ENCODE measurements at places on chromosomes 5 and 9.

DNA sequence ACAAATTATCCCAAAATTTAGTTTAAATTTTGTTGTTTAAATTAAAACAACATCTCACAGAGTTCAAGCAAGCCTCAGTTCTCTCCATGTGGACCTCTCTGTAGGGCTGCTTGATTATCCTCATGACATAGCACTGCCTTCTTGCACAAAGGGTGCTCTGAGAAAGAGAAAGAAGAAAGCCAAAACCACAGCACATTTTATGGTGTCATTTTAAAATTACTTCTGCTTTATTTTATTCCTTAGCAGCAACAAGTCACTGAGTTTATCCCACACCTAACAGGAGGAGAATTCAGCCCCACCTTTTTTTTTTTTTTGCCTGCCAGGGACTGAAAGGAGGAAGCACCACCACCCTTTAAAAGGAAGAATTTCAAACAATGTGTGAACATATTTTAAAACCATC lies 12.8 kb upstream of the KCNV2 start:
- no peak for DNase-seq

- DNase-seq = no peak
Observed at GRCh38 chr9:111615928-111616327, 15.2 kb upstream of the DNAJC25 start.

GRCh38 chr5:115720888-115721287 lies 95.1 kb upstream of the TMED7 start:
- DNase-seq = no peak

DNA sequence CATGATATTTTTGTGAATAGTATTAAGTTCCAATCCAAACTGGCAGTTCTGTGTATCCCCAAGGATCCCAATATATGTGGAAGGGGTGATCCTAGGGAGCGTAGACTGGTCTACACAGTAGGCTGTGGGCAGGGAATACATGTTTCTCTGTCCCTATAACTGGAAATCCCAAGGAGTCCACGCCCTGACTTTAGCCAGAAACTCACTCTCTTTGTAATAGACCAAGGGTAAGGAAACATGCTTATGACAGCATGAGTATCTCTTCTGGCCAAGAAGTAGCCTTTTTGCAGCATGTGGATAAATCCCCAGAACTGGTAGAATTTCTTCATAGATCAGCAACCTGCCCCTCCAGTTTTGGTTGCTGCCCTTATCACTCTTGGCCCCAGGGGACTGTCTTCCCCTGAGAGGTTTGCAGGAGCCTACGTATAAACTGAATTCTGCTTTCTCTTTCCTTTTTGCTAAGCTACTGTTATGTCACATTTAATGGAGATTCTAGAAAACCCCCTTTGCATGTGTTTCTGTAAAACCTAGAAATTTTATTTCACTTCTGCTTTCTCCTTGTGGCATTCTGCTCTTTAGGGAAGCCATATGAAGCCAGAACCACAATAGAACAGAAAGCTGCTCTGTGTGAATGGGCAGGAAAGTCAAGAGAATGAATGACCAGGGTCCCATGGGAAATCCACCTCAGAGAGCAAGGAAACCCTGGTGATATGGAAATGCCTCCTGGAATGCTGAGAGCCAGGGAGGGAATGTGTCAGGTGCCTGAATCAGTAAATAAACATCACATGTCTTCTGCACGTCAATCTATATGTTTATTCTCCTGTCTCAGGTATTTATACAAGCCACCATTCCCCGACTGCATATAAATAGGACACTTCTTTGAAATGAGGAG lies 3.5 kb downstream of the IFNA2 start:
- DNase-seq = no peak

DNA sequence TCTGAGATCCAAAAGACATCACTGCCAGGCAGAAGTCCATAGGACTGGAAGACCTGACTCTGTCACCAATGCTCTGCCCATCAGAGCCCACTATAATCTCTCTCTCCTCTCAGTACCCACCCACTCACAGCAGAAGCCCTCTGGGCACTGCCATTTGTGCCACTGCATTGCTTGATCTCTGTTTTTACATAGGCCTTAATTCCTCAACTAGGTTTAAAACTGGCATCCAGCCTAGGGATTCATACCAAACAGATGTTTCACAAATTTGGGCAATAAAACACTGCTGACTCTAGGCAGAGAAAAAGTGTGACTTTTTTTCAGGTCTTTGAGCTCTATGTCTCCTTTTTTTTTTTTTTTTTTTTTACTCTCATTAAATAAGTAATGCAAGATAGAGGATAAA lies 91.1 kb upstream of the RANBP3L start:
- no peak for DNase-seq

DNA sequence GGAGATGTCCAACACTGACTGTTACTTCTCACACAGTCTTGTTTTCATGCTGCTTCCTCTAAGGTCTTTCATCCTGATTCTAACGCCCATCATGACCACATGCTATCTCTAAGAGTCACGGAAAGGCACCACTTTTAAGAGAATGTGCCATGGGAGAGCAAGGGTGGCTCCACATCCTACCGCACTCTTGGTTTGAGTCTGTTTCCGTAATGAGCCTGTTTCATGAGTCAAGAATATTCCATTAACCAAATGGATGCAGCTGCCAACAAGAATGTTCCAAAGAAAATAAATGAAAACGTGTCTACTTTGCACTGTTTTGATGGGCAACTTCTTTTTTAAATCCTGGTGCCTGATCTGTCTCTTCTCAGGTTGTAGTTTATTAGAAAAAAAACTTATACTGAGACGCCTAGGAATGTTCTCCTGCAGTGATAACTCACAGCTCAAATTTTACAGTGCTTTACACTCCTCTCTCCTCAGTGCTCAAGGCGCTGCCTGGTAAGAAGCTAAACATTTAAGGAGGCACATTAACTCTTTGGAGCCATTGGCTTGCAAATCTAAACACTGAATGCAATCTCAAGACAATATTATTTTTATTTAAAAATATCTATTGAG lies 124.3 kb downstream of the FGF1 start:
- DNase-seq = no peak

GRCh38 chr5:50717651-50718050 lies 51.2 kb downstream of the PARP8 start:
- no peak for DNase-seq

GRCh38 chr9:90539286-90539685 lies 103.3 kb downstream of the DIRAS2 start:
- DNase-seq = no peak

GRCh38 chr5:15023266-15023665 lies 151.7 kb upstream of the ANKH start:
- no peak for DNase-seq

DNA sequence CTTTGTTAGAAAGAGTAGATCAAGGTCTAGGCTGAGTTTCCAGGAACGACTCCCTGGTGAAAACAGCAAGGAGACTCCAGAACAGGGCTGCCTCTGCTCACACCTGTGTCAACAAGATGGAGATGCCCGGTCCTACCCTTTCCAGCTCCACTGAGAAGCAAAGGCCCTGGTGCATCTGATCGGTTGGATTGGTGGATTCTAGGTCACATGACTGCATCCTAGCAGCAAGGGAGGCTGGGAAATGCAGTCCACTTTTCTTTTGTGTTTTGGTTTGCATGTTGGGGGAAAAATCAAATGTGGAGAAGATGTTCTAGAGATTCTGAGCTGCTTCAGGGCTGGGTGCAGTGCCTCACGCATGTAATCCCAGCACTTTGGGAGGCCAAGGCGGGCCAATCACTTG lies 82.0 kb upstream of the TRIO start:
- no peak for DNase-seq

DNA sequence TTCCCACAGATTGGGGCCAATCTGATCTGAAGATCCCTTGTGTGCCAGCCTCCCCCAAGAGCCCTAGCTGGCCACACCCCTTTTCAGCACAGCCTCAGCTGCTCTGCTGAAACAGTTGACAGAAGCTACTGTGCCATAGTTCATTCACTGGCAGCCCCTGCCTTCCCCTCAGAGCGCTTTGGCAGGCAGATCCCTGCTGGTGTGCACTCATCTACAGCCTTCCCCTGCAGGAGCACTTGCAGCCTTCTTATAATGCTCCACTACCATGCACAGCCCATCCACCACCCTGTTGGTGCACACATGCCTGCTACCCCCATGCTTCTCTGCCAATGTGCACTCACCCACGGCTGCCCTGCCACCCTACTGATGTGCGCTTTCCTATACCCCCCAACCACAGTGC lies 471.3 kb downstream of the MTRR start:
- DNase-seq = no peak

- no peak for DNase-seq
Observed at GRCh38 chr5:121100931-121101330, 636.8 kb downstream of the PRR16 start.

DNA sequence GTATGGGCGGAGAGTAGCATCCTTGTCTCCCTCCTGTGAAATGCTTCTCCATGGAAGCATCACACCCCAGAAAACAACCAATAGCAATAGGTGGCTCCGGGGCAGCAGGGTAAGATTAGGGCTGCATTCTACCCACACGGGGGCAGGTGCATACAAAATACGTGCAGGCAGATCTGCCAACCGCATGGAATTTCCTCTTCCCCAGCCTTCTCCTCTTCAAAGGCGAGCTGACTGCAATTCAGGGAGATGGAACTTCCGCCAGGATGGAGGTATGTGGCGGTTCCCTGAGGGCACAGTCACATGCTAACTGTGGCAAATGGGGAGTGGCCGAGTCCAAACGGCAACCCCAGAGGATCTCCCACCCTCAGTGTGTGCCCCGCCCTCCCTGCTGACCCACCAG lies 81.5 kb downstream of the LMNB1 start:
- no peak for DNase-seq

DNA sequence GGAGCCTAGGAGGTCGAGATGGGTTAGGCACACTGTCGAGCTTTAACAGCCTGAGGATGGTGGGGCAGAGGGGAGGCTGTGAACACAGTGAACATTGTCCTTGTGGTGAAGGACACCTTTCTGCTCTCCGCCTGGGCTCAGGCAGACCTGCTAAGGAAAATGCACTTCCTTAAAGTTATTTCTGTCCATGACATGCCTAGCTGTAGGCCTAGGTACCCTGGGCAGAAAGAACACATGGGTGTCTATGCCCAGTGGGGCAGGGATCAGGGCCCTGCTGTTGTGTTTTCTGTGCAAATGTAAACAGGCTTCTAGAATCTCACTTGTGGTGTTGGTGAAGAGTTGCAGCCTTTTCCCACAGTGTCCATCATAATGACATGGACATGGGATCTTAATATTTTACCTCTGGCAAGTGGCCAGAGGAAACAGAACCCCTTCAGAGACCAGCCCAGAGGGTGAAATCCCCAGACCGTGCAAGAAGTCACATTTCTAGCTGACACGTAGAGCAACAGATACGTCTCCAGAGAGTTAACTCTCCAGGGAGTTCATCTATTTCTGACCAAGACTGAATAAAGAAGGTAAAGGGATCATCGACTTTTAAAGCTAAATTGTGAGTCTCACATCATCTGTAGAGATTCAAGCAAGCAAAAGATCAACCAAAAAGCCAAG lies 79.2 kb downstream of the C9orf152 start:
- DNase-seq = no peak

DNA sequence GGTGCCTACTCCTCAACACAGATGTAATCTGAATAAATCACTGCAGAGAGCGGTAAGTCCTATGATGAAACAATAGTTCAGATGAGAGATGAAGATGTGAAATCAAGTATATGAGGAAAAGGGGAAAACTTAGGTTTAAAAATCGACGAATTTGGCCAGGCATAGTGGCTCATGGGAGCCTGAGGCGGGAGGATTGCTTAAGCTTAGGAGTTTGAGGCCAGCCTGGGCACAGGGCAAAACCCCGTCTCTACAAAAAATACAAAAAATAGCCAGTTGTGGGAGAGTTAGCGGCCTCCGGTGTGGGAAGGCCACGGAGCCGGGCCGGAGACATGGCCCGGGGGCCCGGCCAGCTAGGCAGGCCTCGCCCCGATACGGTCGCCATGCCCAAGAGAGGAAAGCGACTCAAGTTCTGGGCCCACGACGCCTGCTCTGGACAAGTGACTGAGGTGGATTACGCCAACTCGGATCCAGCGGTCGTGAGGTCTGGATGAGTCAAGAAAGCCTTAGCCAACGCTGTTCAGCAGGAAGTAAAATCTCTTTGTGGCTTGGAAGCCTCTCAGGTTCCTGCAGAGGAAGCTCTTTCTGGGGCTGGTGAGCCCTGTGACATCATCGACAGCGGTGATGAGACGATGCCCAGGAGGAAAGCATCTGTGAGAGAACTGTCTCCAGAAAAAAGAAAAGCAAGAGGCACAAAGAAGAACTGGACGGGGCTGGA lies 62.8 kb upstream of the SUB1 start:
- DNase-seq = no peak

DNA sequence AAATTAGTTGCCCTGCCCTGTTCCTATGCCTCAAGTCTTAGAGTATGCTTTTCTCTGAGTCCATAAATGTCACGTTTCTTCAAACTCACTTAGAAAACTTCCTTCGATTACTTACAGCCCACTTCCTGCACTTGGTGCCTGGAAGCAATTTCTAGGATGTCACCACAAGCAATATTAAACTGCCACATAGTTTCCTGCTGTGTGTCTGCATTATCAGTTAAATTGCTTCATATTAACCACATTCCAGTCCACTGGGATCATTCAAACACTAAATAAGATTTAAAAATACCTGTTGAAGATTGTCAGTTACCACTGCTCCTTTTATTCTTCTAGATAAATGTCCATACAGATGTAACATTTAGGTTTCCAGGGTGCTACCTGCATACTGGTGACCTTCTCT lies 4.1 kb downstream of the DENND1A start:
- DNase-seq = no peak

DNA sequence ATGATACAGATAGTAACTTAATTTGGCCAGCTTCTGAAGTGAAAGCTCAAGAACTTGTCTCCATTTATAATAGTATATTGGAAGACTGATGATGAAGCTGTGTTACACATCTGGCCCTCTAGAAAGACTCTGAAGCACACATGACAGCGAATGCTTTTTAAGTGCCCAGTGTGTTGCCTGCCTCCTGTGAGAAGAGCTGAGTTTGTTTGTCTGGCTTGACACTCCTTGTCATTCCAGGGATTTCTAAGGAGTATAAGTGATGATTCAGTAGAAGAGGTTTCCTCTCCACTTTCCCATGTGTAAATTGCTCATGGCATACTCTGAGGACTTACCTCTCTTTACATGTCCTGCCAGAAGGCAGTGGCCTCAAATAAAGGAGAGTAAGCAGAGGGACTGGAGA lies 30.4 kb upstream of the LRRTM2 start:
- no peak for DNase-seq

DNA sequence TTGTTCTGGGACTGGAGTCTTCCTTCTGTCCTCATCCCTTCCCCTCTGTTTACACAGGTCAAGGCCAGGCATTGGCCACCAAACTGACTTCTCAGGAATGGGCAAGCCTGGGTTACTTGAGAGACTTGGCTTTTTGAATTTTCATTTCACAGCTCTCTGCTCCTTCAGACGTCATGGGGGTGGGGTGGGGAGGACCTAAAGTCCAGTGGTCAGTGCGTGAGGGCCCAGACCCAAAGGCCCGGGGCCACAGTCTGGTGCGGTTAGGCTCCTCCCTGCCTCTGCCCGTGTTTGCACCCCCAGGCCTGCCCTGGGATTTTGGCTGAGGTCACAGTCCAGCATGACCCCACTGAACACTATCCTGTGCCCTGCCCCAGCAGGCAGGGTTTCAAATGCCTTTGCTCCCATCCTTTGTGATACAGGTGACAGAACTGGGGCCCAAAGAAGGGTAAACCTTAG lies 4.1 kb upstream of the CXXC5 start:
- DNase-seq = no peak
